ENCODE measurements at places on chromosomes 12 and 14.

- H3K4me1 ChIP-seq: no peaks in the 10 kb centered on the region
- H3K27me3 ChIP-seq: no peaks in the 10 kb centered on the region
- no peak overlapping the region for H3K27ac ChIP-seq
- no peak overlapping the region for H3K4me3 ChIP-seq
- H3K36me3 ChIP-seq: no peaks in the 10 kb centered on the region
Observed at GRCh38 chr12:24776861-24777260, 172.0 kb downstream of the BCAT1 start.

- no peak for DNase-seq
- no peaks in the 10 kb centered on the region for H3K27me3 ChIP-seq
- H3K27ac ChIP-seq: no peak overlapping the region
- H3K36me3 ChIP-seq: no peaks in the 10 kb centered on the region
- no peaks in the 10 kb centered on the region for H3K4me1 ChIP-seq
Observed at GRCh38 chr12:69981881-69982475, 157.0 kb downstream of the MYRFL start.

GRCh38 chr12:80791863-80792262, 75.2 kb downstream of the MYF5 start:
- no peak overlapping the region for H3K27ac ChIP-seq
- no peaks in the 10 kb centered on the region for H3K4me1 ChIP-seq
- H3K36me3 ChIP-seq: no peaks in the 10 kb centered on the region
- DNase-seq: no peak
- no peak overlapping the region for H3K4me3 ChIP-seq

DNA sequence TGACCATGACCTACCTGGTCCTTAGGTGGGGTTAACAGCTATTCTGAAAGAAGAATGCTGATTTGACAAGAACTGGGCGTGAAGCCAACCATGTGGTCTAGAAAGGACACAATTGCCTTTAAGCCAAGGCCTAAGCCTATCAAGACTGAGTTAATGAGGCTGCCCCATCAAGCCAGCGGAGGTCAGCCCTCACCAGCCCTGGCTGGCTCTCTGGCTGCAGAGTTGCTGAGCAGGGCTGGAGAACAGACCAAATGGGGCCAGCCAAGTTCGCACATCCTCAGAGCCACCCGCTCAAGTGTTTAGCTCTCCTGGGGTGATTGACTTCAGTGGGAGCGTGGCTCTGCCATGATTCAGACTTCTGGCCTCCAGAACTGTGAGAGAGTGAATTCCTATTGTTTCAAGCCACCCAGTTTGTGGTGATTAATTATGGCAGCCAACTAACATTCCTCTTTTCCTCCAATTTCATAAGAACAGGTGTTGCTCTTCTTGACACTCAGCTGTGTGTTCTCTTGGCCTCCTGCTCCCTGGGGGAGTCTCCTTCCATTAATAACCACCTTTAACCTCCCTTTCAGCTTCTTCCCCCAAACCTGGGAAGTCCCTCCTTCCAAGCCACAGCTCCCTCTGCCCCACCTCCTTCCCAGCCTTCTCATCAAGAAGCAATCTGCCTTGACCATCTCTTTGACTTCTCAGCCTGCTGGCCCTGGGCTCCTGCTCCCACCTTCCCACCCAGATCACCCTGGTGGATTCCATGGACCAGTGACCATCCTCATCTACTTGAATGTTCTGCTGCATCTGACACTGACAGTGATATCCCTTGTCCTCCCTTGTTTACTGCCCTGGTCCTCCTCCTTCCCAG, 5.3 kb upstream of the SERPINA5 start:
- no peaks in the 10 kb centered on the region for H3K27me3 ChIP-seq
- H3K36me3 ChIP-seq: no peaks in the 10 kb centered on the region
- H3K27ac ChIP-seq: no peak overlapping the region
- no peak for DNase-seq

- DNase-seq: no peak
- H3K4me3 ChIP-seq: no peak overlapping the region
- no peaks in the 10 kb centered on the region for H3K27me3 ChIP-seq
- no peak overlapping the region for H3K27ac ChIP-seq
Observed at GRCh38 chr12:58745348-58746125, 174.8 kb downstream of the LRIG3 start.

GRCh38 chr14:55101698-55102097, 27.4 kb upstream of the LGALS3 start:
- no peak for DNase-seq
- peaks cover 16% of the 10 kb centered on the region for H3K36me3 ChIP-seq
- H3K4me3 ChIP-seq: peak overlapping the region; percentile 18
- H3K27ac ChIP-seq: peak overlapping the region; percentile 99
- H3K4me1 ChIP-seq: peaks cover 63% of the 10 kb centered on the region

DNA sequence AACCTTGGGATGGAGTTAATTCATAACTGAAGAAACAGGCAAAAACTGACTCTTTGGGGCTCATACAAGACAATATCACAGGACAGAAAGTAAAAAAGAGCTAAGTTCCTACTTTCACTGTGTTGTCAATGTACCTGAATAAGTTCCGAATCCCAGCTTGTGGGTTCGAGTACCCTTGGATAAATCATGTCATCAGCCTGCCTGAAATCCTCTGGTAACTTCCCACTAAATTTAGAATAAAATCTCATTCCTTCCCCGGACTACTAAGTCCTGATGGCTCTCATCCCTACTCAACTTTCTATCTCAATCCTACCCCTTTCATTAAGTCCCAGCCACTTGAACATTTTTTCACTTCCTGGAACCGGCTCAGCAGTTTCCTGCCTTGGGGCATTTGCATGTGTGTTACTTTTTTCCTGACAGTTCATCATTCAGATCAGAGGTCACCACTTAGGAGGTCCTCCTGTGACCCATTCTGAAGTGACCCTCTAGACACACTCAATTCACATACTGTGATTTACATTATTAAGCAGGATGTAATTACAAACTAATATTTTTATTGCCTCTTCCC, 12.7 kb downstream of the ERP29 start:
- H3K4me1 ChIP-seq: peaks cover 12% of the 10 kb centered on the region
- H3K27me3 ChIP-seq: no peaks in the 10 kb centered on the region
- peak overlapping the region; percentile 83 for H3K27ac ChIP-seq
- peaks cover 27% of the 10 kb centered on the region for H3K36me3 ChIP-seq
